ENCODE measurements at places on chromosomes 12 and 14.

DNA sequence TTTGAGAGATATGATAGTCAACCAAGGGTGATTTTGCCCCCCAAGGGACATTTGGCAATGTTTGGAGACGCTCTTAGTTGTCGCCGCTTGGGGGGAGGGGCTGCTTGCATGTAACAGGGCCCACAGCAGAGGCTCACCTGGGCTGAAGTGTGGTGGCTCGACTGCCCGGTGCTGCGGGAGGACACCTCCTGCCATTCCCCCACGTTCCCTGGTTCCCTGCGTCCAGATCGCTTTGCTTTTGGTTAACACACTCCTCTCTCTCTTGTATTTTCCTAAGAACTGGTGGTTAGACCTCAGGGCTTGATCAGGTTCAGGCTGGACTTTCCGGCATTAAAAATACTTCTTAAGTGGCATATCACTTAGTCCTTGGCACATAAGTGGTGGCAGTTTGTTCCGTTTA lies 18.9 kb downstream of the PPP2R5C start:
- no peak for ATAC-seq

DNA sequence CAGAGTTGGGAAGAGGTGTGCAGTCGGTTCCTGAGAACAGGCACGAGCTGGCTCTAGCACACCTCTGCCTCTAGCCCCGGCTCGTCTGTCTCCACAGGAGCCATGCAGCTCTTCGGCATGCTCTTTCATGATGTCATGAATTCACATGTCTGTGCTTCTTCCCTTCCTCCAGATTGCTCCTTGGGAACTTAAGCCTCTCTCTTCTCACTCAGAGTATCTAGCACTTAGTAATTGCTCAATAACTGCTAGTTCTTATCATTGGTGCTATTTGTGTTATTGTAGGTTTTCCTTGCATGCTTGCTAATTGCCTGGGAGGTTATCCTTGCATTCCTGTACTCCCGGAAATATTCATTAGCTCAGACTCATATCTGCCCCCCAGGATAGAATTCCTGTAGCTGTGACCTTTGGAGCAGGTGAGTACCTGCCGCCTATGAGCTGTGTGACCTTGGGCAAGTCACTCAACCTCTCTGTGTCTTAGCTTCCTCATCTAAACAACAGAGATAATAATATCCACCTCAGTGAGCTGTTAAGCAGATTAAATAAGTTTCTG lies 19.5 kb downstream of the FAM181A start:
- ATAC-seq: no peak

GRCh38 chr12:106018286-106018685 lies 120.5 kb downstream of the NUAK1 start:
- no peak for ATAC-seq

DNA sequence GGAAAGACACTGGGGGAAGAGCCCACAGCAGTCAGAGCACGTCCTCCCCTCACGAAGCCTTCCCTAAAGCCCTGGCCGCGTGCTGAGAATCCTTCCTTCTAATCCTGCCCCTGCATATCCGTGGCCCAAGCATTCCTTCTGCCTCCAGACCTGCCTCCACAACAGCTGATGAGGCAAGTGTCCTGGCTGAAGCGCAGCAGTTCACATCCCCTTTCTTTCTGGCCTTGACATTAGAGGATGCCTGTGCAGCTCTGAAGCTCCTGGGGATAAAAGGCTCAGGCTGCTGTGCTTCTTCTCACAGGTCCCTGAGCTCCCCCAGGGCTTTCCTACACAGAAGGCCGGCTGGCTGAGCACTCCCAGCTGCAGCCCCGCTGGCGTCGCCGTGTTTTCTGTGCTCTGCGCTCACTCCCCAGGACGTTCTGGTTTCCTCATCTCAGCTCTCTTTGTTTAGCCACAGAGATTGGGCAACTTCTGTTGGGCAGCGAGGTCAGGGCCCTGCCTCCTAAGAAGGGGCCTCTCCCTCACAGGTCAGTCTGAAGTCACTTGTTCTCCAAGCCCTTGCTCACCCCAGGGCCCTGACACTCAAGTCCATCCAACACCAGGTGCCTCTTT lies 45.8 kb downstream of the NINJ2 start:
- no peak for ATAC-seq

GRCh38 chr12:69284131-69284530 lies 44.8 kb downstream of the CPSF6 start:
- ATAC-seq: no peak

DNA sequence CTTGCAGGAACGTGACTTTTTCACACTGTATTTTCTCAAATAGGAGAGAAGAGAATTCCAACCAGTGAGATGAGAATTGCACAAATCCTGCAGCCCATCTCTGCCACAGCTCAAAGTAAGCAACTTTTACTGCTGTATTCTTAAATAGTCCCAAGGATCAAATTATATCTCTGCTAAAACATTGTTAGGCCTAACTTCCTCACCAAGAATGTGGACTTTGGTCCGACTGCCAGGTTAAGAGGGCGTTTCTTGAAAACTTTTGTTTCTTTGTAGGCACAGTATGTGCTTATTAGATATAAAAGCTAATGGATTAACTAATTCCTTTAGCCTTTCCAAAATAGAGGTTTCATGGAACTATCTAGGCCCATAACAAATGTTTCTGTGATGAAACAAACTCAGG lies 61.4 kb upstream of the IFNG-AS1 start:
- ATAC-seq: no peak

DNA sequence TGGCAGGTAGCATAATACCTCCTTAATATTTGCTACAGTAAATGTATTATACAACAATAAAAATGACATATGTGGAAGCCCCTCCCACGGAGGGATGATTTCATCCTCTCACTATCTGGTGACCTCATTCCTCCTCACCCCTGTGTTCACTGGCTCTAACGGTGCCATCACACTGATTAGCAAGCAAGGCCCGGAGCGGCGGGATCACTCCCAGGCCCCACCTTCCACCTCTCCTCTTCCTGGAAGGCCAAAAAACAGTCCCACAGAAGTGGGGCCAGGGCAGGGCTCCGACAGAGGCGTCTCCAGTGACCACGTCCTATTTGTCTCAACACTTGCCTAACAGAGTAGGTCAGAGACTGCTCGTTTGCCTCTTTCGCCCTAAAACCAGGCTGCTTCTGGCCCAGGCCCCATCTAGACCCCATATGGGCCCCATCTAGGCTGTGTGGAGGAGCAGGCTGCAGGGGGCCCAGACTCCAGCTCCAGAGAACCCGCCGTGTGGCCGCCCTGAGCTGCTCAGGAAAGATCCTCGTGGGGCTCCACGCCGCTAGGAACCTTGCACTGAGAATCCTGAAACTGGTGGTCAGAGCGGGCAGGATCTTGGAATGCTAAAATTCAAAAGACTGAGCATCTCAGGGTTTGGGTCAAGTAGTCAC lies 3.7 kb downstream of the SELPLG start:
- no peak for ATAC-seq

GRCh38 chr12:69388371-69388770 lies 28.8 kb downstream of the YEATS4 start:
- ATAC-seq: no peak

DNA sequence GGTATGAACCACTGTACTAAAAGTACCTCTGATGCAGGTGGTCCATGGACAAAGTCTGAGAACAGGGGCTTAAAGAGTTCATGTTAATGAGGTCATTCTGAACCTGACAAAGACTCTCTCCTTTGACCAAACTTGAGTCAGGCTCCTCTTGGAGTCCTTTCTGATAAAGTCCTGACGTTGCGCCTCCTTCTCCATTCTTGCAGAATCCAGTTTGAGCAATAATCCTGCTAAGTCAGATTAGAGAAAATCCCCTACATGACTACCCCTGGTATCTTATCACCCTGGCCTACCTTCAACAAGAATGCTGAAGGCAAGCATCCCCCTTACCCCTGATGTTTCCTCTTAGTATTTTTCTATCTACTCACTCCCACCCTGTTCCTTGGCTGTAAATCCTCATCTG lies 46.0 kb upstream of the ISM2 start:
- ATAC-seq: no peak

- no peak for ATAC-seq
These were observed 13.3 kb downstream of the SELPLG start for GRCh38 chr12:108620236-108620879.

DNA sequence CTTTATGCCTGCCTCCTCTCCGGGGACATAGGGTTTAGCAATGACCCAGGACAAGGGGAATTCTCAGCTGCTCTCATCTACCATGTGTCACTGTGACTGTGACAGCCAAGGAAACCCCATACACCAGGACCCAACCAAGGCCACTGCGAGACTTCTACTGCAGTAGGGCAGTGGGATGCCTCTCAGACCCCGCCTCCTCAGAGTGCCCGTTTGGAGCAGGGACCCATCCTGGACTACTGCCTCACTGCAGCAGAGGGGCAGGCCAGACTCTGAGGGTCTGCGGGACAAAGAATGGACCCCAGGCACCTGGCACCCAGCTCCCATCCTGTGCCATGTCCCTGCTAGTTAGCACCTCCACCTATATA lies 71.3 kb upstream of the DDX11 start:
- ATAC-seq: peak; percentile 2
